ENCODE measurements at places on chromosomes 1 and 21.

DNA sequence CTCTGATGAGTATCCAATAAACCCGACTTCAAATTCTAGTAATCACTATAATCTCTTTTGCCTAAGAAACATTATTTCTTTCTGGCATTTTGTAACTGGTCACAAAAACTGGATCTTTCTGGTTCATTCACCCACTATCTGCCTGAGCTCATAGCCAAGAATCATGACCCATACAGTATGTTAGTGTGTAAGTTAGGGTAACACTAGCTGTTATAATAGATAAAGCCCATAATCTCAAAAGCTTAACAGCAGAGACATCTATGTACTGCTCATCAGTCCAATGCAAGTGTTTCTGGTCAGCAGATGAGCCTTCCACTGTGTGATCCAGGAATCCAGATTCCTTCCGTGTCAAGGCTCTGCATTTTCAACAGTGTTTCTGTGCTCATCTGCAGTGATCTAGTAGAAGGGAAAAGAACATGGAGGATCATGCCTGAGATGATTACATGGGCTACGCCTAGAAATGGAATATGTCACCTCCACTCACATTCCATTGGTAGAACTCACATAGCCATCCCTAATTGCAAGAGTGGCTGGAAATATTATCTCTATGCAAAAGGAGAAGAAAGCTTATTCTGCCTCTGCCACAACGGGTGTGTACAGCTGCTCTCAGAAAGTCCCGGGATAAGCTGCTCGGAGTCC, 27.7 kb downstream of the RRAGC start:
- DNase-seq: no peak

DNA sequence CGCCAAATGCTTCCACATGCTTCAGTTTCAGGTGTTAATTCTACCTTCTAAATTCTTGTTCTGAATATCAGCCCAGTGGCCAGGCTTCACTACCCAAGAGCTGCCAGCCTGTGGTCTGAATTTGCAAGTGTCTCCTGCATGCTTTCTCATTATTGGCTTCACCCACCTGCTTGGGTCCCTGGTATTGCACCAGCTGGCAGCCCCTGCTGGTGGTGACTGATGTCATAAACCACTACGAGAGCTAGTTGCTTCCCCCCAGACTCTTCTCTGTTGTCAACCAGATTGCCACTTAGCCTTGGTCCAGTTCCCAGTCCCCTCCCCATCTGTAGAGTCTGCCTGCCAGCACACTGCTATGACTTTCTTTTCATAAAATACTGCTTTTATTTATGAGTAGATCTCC, 197.7 kb upstream of the DUSP10 start:
- no peak for DNase-seq

GRCh38 chr1:165855010-165855838, 27.8 kb downstream of the UCK2 start:
- DNase-seq: no peak

- no peak for DNase-seq
These were observed 27.0 kb downstream of the SERTAD4 start for GRCh38 chr1:210259561-210259960.

DNA sequence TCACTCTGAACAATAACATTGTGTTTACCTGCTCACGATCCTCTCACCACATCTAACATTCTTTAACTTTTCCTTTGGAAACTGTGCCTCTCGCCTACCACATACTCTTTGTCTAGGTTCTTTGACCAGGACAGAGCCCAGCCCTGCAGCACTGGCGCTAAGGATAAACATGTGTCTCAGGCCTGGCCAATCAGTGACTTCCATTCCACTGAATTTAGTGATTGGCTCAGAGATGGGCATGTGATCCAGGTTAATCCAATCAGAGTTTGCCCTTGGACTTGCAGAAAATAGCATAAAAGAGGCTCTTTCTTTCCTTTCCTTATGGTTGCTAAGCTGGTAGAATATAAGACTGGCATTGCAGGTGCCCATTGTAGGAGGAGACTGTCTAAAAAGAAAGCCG, 605.7 kb downstream of the MATN1 start:
- DNase-seq: no peak

DNA sequence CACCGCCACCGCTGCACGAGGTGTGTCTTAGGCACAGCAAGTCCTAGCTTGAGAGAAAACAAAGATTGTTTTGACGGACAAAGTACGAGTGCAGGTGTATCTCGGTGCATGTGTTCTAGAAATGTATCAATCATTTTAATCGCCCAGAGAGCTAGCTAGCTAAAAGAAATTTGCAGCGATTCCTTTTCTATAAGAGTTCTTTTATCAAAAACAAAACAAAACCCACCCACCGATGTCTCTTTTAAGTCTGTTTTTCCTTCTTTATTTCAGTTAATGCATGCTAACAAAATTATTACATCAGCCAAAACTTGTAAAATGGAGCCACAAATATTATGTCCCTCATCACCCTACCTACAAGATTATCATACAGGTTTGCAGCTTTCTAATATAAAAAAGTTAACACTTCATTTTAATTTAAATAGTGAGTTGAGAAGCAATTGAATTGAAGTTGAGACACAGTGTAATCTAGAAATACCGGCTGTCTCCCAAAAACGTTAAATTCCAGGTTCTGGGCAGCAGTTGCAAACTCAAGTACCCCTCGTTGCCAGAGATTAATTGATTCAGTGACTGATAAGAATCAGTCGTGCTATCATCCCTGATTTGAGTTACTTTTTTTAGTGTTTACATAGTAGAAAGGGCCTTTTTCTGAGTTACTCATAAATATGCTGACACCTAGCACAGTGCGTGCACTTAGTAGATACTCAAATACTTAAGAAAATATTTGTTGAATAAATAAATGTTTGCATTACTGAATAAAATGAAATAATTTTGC, 1.5 kb upstream of the SYDE2 start:
- no peak for DNase-seq

DNA sequence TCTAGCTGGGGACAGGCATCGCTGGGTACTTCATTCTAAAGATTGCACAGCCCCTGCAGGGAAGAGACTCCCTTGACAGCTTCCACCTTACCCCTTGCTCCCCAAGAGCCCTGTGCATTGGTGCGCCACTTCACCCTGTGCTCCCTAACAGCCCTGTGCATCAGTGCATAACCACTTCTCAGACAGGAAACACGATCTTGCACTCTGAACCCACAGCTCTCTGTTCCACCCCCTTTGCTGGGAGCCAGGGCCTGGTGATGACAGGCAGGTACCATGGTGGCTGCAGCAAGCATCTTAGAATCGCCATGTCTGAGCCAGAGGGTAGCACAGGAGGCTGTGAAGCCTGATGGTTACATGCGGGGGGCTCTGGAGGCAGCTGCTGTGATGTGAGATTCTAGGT, 5.0 kb downstream of the ALPL start:
- no peak for DNase-seq

- DNase-seq: no peak
These were observed 633 bp upstream of the ETNK2 start for GRCh38 chr1:204152310-204153044.

DNA sequence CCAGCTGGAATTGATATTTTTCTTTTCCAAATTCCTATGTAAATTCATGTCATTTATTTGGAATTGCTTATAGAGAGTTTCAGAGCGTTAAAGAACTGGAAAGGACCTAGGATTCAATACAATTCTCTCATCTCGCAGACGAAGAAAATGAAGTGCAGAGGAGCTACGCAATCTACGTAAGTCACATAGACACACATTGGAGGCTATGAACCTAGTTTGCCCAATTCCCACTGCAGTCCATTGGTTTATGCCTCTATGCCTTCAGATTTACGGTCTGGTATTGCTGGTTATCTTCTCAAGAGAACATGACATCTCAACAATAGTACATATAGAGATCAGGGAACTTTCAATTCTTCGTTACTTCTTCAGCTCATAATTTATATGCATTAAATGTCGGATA, 971 bp upstream of the RNF2 start:
- no peak for DNase-seq

- no peak for DNase-seq
These were observed 35.2 kb upstream of the KIRREL1 start for GRCh38 chr1:157958263-157958662.

DNA sequence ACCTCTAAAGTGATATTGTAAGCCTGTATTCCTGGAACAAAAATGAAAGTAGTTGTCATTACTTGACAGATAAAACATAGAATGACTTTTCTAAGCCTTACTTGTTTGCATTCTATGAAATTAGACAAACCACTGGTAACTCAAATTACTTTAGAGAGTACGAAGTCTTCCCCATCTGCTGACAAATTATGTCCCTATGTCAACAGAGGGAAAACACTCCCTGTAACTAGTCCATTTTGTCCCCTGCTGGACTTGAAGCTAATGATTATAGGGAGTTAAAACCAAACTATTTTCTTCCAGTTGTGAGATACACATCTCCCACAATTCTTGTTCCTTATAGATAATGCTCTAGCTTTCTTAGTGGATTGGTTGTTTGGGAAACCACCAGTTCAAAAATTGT, 39.6 kb downstream of the GREM2 start:
- no peak for DNase-seq

- no peak for DNase-seq
These were observed 5.1 kb downstream of the ZNF683 start for GRCh38 chr1:26367441-26367840.

- DNase-seq: no peak
These were observed 198.4 kb upstream of the ADGRL4 start for GRCh38 chr1:79204779-79205479.

DNA sequence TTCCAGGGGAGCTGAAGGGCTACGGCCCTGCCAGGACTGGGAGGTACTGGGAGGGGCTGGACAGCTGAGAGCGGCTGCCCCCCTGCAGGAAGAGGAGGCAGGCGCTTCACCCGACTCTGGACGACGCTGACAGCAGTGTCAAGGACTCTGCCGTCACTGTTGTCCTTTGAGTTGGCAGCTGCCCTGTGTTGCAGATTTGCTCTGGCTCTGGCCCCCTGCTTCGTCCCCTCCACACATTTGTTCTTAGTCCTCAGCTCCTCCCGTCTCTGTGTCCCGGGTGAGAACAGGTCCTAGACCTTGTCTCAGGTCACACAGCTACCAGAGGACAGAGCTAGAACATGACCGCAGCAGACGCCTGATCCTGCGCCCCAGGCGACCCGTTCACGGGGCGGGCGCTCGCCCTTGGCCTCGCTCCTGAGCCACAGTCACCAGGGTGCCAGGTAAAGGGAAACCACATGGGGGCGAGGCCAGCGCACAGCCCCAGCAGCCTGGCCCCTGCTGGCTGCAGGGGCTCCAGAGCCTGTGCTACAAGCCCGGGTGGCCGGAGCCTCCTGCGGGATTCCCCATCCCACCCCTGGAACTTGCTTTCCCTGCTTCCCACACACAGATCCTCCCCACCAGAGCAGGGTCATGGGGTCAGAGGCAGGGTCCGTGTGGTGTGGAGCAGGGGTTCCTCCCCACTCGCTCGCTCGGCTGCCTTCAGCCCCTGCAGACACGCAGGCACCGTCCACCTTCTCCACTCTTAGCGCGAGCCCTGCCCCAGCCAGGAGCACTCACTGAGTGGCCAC, 10.7 kb upstream of the NPHP4 start:
- no peak for DNase-seq

- DNase-seq: no peak
These were observed 112.1 kb downstream of the PCNX2 start for GRCh38 chr1:233183226-233184020.

DNA sequence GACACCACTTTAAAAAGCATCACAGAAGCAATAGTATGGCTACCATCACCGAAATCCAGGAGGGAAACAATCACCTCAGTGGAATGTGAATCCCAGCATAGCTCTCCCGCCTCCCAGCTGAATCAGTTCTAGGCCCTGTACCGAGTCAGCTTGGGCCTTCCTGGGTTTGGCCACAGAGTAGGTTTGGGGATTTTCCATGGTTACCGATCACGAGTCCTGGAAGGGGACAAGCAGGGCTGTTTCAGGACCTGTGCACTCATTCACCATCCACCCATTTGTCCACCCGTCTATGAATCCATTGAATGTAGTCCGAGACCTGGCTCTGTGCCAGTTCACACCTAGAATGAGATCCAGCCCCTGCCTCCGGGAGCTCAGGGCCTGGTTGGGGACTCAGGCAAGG, 94.2 kb downstream of the ARHGEF10L start:
- no peak for DNase-seq

- no peak for DNase-seq
These were observed 382.2 kb downstream of the NTNG1 start for GRCh38 chr1:107523061-107523460.

GRCh38 chr1:150955280-150955679, 19.4 kb downstream of the CERS2 start:
- no peak for DNase-seq

GRCh38 chr1:9061252-9061960, 8.0 kb downstream of the SLC2A5 start:
- no peak for DNase-seq

DNA sequence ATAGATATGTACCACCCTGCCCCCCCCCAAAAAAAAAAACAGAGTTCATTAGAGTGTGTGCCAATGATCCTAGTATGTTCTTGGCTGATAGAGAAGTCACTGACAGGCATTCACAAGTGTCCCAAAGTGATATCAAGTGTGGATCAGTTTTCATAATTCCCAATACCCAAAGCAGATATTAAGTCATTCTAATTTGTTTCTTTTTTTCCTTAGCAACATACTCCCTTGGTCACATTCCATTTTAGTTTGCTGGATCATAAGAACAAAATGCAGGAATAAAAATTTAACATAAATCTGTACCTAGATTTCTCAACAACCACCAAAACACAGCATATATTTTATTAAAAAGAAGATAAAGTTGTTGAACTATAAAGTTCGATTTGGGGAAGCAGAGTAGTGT, 129.8 kb upstream of the PALMD start:
- DNase-seq: no peak

DNA sequence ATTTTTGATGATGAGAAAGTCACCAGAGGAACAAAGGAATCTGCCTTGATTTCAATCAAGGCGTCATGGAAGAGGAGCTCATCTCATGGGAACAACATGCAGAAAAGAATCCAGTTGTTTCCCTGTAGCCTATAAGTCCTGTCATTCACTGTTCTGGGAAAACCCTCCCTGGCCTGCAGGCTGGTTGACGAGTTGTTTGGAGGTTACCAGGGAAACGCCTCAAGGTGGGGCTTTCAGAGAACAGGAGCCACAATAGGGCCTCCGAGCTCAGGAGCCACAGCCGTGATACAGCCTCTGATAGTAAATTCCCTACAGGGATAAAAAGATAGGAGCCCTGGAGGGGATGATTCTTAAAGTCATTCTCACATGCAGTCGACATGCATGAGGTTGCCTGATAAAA, 135.2 kb downstream of the PSMG1 start:
- peak; percentile 10 for DNase-seq

GRCh38 chr1:232635778-232636356, 5.9 kb upstream of the SIPA1L2 start:
- peak; percentile 52 for DNase-seq

- DNase-seq: no peak
These were observed 1.5 kb upstream of the ST6GALNAC5 start for GRCh38 chr1:76865696-76866286.

GRCh38 chr1:202163281-202164270, 3.2 kb upstream of the PTPN7 start:
- no peak for DNase-seq

GRCh38 chr1:35447278-35447677, 109.9 kb downstream of the KIAA0319L start:
- DNase-seq: no peak

- peak; percentile 45 for DNase-seq
These were observed at the start of gene ADAMTSL4 for GRCh38 chr1:150548632-150549495. ADAMTSL4 (plus strand) TSS chr1:150549408; CDS start chr1:150552289, 2,881 bp downstream.

Data from HTR-8/SVneo (cell line).